ENCODE measurements at places on chromosomes 5 and 9.

DNA sequence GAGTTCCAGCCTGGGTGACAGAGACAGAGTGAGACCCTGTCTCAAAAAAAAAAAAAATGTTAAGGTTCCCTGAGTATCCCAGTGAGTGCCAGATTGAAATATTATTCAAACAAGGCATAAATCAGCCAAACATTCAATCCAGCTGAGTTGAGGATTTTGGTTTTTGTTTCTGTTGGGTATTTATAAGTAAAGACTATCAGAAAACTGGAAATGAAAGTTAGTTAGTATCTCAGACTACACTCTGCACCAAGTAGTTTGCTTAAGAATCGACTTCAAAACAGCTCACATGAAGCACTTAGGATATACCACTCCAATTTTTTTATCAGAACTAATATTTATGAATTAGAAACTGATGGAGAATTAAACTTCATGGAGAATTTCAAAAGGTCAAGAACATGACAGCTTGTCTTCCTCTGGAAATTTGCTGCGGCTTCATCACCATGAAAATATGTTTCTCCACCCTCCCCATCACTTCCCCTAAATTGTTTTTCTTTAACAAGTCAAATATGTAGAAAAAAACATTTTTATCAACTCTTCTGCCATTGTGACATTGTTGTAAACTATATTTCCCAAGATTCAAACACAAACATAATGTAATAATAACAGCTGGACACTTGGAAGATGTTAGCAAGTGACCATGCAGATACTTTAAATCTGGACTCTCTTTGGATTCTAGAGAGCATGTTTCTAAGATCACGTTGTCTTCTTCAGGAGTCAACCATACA lies 110.0 kb upstream of the PTGER4 start:
- DNase-seq: no peak

DNA sequence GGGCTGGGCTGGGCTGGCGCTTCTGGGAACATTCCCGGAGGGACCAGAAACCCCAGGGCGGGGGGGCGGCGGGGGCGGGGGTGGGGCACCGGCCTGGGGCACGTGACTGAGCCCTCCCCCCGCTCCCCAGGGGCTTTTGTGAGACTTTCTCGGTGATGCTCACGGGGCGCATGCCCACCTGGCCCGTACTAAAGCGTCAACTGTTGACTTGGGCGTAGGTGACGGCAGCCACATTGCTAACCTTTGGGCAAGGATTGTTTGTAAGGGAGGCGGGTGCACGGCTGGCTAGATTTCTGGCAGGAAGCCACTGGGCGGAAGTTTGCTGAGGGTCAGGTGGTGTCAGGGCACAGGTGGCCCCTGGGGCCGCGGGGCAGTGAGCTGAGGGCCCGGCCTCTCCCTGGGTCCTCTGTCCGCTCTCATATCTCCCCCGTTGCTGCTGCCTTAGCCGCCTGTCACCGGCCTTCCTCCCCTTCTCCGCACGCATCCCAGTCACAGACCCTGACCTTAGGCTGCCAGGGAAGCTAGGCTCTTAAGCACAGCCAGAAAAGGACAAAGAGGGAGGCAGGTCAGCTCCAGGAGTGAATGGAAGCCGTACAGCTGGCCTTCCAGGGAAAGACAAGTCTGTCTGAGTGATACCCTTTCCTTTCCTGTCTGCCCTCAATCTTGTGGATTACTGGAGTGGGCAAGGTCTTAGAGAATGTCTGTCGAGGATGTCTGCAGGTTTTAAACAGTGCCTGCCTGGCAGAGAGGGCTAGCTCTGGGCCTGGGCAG lies 812 bp downstream of the CACFD1 start:
- DNase-seq: no peak

DNA sequence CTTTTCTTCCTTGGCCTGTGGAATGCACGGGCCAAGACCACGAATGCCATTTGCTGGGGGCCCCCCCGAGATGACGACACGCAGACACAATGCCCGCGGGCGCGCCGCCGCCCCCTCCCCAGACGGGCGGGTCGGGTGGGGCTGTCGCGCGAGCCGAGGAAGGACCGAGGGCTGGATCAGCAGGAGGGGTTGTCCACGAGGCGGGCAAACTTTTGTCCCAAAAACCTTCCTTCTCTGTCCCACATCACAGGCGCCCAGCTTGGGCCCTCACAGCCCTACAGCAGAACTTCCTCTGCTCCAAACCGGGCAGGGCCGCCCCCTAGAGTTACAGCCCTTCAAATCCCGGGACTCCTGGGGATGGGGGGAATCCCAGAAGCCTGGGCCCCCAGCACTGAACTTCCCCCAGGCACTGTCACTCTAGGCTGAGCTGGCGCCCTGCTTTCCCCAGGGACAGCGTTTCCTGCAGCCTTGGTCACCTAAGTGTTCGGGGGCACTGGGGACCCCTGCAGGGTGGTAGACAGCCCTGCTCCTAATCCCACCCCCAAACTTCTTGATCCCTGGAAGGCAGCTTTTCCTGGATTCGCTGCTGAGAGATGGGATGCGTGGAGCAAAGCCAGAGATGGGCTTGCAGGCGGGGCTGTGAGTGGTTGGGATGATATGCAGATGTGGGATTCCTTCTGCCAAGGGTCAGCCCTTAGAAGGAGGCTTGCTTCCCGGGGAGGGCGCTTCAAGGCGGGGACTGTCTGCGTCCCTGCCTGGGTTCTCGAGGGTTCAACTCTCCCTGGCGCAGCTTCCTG lies 980 bp downstream of the COL5A1 start:
- DNase-seq: peak; percentile 88

- no peak for DNase-seq
Measured at GRCh38 chr9:17962747-17963146, 383.9 kb downstream of the SH3GL2 start.

- DNase-seq: no peak
Measured at GRCh38 chr5:13063088-13063487, 881.4 kb downstream of the DNAH5 start.

DNA sequence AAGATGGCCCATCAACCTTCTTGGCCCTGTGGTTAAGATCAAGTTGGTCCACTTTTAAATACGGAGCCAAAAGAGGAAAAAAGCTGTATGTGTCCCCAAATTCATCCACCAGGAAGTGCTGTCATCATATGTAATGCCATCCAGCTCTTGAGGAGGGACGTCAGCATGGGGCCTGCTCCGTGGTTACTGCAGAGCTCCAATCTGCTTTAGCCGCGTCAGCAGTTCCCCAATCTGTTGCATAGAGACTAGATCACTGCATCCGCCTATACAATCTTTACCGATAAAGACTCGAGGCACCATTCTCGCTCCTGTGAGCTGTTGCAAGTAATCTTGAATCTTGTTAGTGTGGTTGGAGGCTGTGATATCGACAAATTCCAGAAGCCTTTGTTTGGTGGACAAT lies 65.7 kb downstream of the GABRA6 start:
- DNase-seq: no peak

DNA sequence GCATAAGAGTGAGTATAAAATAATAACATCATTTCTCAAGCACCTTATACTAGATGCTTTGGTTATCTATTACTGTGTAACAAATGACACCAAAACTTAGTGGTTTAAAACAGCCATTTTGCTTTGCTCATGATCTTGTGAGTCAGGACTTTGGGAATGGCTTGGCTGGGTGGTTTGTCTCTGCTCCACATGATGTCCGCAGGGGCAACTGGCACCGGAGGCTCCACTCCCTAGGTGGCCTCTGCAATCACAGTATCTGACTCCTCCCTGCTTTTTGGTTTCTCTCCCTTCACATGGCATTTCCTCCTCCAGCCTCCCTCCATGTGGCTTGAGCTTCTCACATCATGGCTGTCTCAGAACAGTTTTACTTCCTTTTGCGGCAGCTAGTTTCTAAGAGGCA lies 259.5 kb downstream of the GAS1 start:
- no peak for DNase-seq

DNA sequence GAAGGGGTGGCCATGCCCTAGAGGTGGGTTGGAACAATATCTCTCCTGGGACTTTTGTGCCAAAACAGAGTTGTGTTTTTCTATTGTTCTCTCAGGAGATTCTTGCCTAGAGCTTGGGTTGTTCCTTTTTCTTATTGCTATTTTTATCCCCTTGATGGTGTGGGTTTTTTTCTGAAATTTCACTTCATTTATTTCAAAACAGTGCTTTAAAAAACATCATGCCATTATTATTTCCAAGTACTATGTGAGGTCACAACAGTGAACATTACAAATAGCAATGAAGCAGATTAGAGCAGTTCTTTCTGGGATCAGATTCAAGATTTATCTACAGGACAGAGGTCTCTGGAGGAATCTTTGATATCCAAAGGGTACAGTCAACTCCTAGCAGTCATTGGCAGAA lies 76.6 kb downstream of the ACTBL2 start:
- DNase-seq: peak; percentile 24

- peak; percentile 26 for DNase-seq
Measured at GRCh38 chr5:150734579-150735384, 24.0 kb downstream of the DCTN4 start.

- no peak for DNase-seq
Measured at GRCh38 chr5:79771387-79771786, 81.8 kb downstream of the CMYA5 start.

DNA sequence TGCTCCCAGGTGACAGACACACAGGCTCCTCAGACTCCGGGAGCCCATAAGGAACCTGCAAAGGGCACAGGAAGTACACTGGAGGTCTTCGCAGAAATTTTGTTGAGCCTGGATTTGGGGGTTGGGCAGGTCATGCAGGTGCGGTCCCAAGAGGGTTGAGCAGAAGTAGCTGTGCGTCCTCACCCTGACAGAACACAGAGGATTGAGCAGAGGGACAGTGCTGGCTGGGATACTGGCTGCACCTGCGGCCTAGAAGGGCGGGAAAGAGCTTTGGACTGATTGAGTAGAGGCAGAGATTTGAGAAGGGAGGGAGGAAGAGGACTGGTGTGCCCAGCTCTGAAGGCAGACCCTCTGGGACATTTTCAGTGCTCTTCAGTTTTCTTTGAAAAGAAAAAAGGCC lies 65.4 kb downstream of the PTPDC1 start:
- no peak for DNase-seq

DNA sequence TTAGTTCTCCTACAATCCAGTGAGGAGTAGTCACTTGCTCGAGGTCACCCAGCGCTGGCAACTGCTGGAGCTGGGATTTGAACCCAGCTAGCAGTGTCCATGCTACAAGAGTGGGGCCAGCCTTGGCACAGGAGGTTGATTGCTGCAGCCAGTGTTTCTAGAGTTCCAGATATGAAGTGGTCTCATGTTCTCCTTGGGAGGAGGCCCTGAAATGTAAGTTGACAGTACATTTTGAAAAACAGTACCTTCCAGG lies 802 bp downstream of the CCDC107 start:
- DNase-seq: peak; percentile 37

- DNase-seq: no peak
Measured at GRCh38 chr9:136726118-136726517, 13.7 kb downstream of the DIPK1B start.

- no peak for DNase-seq
Measured at GRCh38 chr5:150738862-150739261, 20.0 kb downstream of the DCTN4 start.

GRCh38 chr9:116322521-116322920 lies 168.9 kb downstream of the PAPPA start:
- no peak for DNase-seq

DNA sequence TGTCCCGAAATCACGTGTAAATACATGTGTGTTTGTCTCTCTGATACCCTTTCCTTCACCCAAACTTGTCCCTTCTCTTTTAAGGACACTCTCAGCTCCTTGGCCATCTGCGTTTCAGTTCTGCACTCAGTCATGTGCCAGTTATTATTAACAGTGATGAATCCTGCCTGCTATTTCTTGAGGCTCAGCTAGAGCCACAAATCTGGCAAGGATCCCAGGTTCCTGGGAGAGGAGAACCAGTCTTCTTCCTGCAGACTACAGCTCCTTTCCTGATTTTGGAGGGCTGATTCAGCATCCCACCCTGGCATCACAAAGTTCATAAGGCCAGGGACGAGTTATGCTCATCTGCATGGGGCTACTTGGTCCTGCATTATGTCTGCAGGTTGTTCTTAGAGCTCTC lies 5.6 kb downstream of the MAMDC2 start:
- peak; percentile 85 for DNase-seq

- DNase-seq: no peak
Measured at GRCh38 chr9:113499876-113500497, 36.5 kb downstream of the RGS3 start.

- DNase-seq: no peak
Measured at GRCh38 chr9:137556069-137556838, 4.6 kb downstream of the MRPL41 start.

GRCh38 chr5:163407034-163407655 lies 30.2 kb upstream of the CCNG1 start:
- no peak for DNase-seq

GRCh38 chr5:82419559-82420332 lies 141.6 kb upstream of the RPS23 start:
- DNase-seq: peak; percentile 32

DNA sequence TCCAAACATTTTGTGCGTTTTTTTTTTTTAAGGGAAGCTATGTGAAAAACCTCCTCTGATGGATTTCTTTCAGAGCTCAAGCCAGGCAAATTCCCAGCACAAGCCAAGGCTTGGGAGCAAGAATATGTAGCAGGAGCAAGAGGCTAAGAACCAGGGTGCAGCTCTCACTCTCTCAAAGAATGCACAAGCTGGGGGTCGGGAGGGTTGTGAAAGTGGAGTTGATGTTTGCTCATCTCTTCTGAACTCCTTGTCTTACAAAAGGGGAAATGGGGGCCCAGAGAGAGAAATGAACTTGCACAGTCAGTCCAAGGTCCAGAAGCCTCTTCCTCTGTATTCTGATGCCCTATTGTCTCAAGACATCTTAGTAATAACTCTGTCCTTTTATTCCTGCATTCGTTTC lies 7.7 kb upstream of the TRAF1 start:
- DNase-seq: peak; percentile 54

DNA sequence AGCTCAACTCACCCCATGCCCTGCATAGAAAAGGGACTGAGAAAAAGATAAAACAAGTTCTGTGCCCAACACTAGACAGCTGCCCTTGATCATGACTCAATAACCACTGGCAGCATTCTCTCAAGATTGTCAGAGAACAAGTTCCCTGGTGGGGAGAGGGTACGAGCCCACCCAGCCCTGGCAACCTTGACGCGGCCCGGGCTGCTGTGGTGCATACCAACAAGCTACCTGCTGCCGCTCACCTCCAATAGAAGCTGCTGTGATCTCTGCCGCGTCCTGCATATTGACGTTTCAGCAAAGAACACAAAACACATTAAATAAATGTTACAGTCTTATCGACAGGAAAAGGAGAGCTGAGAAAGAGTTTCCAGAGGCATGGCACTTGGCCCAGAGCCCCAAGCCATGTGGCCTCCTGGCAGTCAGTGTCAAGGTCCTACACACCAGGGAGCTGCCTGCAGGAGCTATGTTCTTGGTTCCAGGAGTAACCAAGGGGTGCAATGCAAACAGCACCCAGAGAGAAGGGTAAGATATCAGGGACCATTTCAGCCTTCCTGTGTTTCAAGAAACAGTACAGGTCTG lies 28.3 kb downstream of the WHRN start:
- no peak for DNase-seq

All from umbilical cord (tissue), 2 donors.